Bronchus fibroblast of lung (primary cell): ENCODE measurements at places on chromosomes 5 and 9. TPM values are rescaled to one million over a fixed set of nuclear protein-coding genes. Genes with fewer than 3 reads are reported as not detected.

The TRIO gene
- 76.9 and 77.7 TPM in 2 replicates for total RNA-seq

The GDA gene
- total RNA-seq: under 0.01 and 0.34 TPM in 2 replicates

The DAPK1 gene
- total RNA-seq: 2.4 and 3.0 TPM in 2 replicates

The PAPPA gene
- 11.1 and 11.3 TPM in 2 replicates for total RNA-seq

The TTC16 gene
- under 0.01 TPM in 1 of 2 replicates, not detected in the other for total RNA-seq

The GDF9 gene
- total RNA-seq: 0.15 and 0.17 TPM in 2 replicates

The ALDOB gene
- not detected in 2 replicates for total RNA-seq

The IFNA21 gene
- total RNA-seq: not detected in 2 replicates

The PCDHGA9 gene
- total RNA-seq: 1.7 and 1.9 TPM in 2 replicates

The SMIM33 gene
- not detected in 2 replicates for total RNA-seq

The FANCC gene
- total RNA-seq: 5.5 and 5.9 TPM in 2 replicates

The IL33 gene
- total RNA-seq: 0.15 and 0.17 TPM in 2 replicates

The SLC46A2 gene
- total RNA-seq: not detected in 2 replicates

The PCDHGA8 gene
- 0.15 and 0.67 TPM in 2 replicates for total RNA-seq

The SPINK7 gene
- not detected in 2 replicates for total RNA-seq

The PCDHB10 gene
- under 0.01 and 0.15 TPM in 2 replicates for total RNA-seq

The TLX3 gene
- not detected in 2 replicates for total RNA-seq

The SLCO6A1 gene
- total RNA-seq: not detected in 2 replicates

The TTC23L gene
- total RNA-seq: under 0.01 TPM in 1 of 2 replicates, not detected in the other

The INSL4 gene
- not detected in 2 replicates for total RNA-seq

The TOR1B gene
- 25.1 and 31.3 TPM in 2 replicates for total RNA-seq

The ZNF367 gene
- total RNA-seq: 3.9 and 5.2 TPM in 2 replicates

The PRDM9 gene
- not detected in 2 replicates for total RNA-seq

The NUTM2G gene
- total RNA-seq: not detected in 2 replicates

The HAVCR2 gene
- under 0.01 and 0.17 TPM in 2 replicates for total RNA-seq

The LCN10 gene
- total RNA-seq: not detected in 2 replicates
